ENCODE measurements at places on chromosomes 7 and 10.

DNA sequence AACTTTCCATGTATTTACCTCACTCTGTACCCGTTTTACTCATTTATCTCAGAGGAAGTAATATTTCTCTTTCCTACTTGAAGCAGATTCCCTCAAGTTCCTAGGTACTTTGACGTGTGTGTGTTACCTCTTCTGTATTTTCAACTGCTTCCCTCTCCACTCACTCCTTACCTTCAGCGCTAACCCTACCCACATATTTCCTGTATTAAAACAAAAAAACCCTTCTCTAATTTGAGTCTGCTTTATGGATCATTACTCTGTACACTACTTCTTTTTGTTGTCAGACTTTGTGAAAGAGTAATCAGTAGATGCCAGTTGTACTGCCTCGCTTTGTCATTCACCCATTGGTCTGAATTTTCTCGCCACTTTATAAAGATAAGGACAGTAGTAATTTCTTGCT is 74.0 kb downstream of the CDK13 start:
- no peak for DNase-seq

DNA sequence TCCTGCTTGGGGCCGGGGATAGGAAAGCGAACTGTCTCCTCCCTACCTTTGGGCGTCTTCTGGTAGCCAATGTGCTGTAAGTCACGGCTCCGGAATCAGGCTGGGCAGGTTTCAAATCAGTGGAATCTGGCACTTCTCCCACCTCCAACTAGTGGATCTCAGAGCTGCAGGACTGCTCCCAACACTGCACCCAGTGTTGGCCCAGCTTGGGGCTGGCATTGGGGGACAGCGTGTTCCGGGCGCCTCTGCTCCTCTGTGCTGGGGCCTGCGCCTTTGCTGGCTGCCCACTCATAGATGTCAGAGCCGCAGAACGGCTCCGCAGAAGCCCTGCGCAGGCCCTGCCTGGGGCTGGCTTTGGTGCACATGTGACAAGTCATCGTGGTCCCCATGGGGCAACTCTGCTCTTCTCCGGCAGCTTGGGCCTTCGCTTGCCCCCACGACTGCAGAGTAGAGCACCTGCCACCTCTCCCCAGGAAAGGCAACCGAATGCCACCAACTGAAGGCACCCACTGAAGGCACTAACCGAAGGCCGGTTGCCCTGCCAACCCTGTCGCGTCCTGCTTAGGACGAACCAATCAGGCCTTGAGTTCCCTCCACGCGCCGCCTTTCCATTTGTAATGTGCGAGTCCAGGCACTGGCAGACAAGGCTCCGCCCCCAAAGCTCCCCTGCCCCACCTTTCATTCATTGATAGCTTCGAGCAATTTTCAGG is 85.5 kb upstream of the ABI1 start:
- no peak for DNase-seq

DNA sequence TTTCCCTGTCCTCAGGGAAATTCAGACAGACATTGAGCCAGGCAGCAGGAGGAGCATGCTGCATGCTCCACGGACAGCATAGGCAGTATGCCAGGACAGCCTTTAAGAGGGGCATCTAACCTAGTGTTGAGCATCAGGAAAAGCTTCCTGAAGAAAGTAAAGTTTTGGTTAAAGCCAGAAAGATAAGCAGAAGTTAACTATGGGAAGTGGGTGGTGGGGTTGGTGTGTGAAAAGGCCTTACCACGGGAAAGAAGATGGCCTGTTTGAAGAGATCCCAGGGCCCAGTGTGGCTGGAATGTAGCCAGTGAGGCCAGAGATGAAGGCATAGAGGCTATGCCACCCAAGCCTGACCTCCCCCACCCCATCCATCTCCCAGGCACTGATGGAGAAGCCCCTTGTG is 102.4 kb upstream of the PLXNA4 start:
- DNase-seq: no peak

DNA sequence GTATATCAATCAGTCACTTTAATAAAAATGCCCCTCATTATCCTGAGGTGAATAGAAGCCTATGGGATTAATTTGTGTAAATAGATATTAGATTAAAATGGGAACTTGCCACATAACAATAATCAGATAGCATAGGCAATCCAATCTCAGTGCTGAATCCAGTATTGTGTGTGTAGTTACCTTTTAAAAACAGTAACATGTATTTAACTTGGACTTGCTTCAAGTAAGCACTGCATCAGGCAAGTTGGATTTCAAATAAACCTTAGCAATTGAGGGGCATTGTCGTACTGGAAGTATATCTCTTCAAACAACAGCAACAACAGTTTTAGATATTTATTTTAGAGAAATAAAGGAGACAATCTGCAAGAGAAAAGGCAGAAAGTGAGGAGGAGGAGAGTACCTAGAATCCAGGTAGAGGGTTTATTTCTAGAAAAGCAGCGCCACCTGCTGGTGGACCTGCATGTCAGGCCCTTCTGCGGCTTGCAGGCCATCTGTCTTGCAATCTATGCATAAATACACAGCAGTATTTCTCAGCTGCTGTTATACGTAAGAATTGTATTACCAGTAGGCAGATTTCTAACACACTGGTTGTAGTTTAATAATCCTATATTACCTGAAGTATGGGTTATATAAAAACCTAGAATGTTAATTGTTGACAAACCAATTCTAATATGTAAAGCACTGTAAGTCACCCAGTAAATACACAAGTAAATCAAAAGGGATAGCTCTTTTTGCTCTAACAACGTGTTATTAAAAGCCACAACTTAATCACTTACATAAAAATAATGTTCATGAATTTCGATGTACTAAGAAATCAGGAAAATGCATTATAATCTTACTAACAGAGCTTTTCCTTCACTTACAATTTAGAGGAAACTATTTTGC is 652.8 kb downstream of the KCNMA1 start:
- peak; percentile 42 for DNase-seq

DNA sequence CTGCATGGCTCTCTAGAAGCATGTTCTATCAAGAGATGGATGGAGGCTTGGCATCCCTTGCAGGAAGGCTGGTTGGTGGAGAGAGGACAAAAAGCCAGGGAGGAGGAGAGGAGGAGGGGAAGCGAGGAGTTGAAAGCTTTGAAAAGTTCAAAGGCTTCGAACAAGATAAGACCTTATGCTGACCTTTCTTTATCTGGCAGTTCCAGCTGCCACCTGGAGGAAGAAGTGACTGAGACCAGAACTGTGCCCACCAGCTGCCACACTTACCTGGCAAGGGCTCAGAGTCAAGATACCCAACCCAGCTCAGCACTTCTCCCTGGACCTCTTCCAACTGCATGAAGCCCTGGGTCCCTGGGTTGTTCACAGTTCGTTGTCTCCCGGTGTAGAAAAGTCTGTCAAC is 14.8 kb downstream of the CCL24 start:
- DNase-seq: no peak

GRCh38 chr10:131771634-131772358 is 129.0 kb upstream of the PPP2R2D start:
- no peak for DNase-seq

DNA sequence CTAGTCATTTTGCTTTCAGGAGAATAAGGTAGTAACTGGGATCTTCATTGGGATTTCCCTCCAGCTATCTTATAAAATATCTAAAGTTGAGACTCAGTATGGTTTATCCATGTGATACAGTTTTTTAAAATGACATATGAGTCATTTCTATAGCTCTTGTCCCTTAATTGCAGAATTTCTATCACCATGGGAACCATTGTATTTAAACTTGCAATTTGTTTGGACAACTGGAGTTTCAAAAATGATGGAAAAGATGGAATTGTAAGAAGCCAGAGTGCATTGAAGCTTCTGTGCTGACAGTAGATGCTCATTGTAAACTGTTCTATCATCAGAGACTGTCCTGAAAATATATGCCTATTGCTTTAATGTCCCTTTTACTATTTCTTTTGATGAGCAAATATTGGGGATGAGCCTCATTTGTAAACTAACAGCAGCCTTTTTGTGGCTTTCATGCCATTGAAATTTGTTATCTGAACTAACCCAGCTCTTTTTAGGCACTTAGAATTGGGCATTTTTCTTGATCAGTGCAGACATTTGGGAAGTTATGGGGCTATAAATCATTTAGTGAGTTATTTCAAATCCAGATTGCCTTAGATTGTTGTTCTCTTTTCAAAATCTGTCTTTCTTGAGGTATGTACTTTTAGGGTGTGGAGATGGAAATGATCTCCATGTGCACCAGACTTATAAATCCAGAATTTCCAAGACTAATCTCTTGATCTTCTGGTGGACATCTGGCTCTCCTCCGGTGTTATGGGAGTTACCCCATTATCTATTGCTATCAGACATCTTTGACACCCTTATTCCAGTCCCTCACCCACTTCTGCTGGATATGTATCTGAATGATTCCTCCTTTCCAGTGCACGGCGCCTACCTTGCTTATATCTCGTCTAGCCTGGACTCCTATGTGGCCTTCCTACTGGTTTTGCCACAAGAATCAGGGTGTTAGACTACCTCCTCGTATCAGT is 159.0 kb downstream of the SND1 start:
- DNase-seq: no peak

DNA sequence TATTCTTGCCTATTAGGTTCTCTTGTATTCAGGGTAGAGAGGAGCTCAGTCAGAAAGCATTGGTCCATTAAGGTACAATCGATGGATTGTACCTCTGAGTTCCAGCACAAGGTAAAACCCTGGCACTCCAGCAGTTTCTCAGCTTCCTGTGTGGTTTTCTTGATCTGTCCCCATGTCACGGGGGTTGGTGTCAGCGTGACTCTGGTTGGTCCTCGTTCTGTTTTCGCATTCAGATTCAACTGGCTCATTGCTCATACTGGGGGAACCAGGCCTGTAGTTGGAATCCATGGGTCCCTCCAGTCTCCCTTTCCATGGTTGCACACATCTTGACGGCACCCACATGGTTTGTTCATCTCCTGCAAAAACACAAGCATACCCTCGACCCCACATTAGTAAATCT is 32.7 kb upstream of the RASGEF1A start:
- no peak for DNase-seq

DNA sequence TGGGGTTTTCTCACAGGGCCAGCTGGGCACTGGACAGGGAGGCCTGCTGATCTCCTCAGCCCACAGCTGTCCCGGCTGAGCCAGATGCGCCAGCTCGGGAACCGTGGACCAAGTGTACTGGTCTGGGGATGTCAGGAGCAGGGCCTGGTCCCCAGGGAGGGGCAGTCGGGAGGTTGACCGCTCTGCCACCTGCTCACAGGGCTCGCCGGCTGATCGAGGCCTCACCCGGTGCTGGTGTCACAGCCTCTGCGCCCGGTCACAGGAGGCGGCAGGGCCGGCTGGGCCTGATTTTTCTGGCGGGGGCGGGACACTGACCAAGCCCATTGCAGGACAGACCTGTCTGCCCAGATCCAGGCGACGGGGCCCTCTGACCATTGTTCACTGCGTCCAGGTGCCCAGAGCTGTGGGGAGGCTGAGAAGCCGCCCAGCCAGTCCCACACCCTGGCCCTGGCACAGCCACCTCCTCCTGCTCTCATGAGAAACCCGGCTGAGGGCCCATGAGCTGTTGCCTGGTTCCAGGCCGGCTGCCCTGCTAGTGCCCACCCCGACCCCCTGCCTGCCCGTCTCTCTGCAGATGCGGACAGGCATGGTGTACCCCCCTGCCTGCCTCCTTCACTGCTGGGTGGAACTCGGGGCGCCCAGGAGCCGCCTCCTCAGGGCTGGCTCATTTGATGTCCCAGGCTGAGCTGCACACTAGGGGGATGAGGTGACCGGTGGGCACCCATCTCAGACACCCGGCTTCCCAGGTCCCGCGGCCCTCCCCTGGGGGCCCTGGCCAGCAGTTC is 3.0 kb upstream of the TMEM184A start:
- DNase-seq: no peak

GRCh38 chr7:128233471-128233870 is 7.6 kb upstream of the LEP start:
- no peak for DNase-seq

DNA sequence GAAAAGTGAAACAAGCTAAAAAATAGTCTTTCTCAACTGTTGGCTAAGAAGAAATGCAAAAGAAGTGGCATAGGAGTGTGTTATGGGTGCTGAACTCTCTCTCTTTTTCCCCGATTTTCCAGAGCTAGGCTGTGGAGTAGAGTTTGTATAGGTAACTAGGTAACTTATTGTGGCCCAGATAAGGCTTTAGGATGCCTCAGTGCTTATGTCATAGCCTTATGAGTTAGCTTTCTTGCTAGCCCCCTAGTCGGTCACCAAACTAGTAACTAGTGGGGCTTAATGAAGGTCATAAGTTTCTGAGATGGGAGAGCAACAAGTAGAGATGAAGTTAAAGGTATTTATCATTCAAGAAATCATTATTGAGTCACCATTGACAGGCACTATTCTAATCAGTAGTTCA is 32.4 kb downstream of the BPGM start:
- DNase-seq: no peak

- no peak for DNase-seq
Observed at GRCh38 chr10:102139281-102140110, 6.7 kb downstream of the PPRC1 start.

GRCh38 chr10:25453619-25454018 is 278.8 kb downstream of the GPR158 start:
- DNase-seq: no peak

DNA sequence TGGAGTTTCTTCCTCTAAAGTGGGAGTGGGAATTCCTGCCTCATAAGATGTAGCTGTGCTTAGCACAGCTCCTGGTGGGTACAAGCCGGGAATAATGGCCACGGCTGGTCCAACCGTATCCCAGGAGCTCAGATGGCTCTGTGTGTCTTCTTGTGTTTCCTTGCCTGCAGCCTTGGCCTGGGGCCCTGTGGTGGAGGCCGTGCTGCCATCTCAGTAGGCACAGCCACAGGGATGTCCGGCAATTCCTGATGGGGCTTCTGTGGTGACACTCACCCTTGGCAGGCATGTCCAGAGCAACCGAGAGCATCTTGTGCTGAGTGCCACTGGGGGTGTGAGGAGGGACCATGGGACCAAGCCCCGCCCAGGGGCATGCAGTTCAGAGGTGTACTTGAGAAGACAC is 50.0 kb upstream of the AQP1 start:
- DNase-seq: no peak

- no peak for DNase-seq
Observed at GRCh38 chr10:110756876-110757275, 112.7 kb downstream of the RBM20 start.

- no peak for DNase-seq
Observed at GRCh38 chr7:50145801-50146338, 52.8 kb upstream of the ZPBP start.

DNA sequence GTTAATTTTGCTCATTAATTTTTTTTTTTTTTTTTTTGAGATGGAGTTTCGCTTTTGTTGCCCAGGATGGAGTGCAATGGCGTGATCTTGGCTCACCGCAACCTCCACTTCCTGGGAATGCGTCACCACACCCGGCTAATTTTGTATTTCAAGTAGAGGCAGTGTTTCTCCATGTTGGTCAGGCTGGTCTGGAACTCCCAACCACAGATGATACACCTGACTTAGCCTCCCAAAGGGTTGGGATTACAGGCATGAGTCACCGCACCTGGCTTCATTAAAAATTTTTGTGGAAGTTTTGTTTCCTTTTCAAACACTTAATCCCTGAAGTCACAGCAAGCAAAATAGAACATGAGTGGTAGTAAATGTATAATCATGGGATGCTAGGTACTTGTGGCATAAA is 857.2 kb upstream of the PHF14 start:
- no peak for DNase-seq

GRCh38 chr7:27093184-27093895 is 2.5 kb downstream of the HOXA1 start:
- DNase-seq: no peak

- no peak for DNase-seq
Observed at GRCh38 chr10:46020344-46020657, 10.1 kb downstream of the NCOA4 start.
